Right cardiac atrium (tissue), 5 donors: ENCODE measurements at places on chromosomes 6 and 20. TPM values are rescaled to one million over a fixed set of nuclear protein-coding genes. Genes with fewer than 3 reads are reported as not detected.

DNA sequence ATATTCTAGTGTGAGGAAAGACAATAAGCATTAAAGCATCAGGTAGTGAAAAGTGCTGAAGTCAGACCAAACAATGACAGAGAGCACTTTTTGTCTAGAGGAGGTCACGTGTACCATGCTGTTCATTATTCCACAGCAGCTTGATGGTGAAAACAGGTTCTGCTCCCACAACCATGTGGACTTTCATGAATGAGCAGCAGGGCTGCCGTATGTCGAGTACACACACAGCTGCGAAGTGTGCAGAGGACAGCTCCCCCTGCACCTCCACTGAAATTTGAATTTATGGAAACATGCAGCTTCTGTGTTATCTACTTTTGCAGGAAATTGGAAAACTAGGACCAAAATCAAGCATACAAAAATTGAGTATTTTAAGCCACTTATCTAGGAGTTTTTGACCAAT, 85.3 kb downstream of the MAP7 start:
- DNase-seq = no peak

- peak; percentile 83 for DNase-seq
Observed at GRCh38 chr6:130872250-130873095, 45.3 kb downstream of the SMLR1 start.

LIN28B gene
- not detected for total RNA-seq

PLG gene
- not detected for total RNA-seq

- no peak for DNase-seq
Observed at GRCh38 chr20:1119128-1119505, 715 bp downstream of the PSMF1 start.

DNA sequence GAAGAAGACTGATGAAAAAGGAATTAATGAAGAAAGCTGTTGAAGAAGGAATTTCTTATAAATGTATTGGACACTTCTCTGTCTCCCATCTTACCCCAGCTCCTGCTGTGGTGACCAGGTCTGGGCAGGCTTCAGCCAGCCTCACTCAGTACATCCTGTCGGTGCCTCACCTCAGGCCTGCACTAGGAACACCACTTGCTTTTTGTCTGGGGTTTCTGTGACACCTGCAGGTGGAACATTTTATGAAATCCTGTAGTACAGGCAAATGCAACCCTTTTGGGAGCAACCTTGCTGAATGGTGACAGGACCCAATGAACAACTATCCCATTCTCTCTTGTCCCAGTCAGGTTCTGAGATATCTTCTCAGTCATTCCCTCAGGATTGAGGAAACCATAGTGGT, 129.7 kb downstream of the PRDM13 start:
- DNase-seq = no peak

- no peak for DNase-seq
Observed at GRCh38 chr6:69958978-69959377, 92.6 kb downstream of the COL19A1 start.

SMOC2 gene
- total RNA-seq = 10.9 TPM

DNA sequence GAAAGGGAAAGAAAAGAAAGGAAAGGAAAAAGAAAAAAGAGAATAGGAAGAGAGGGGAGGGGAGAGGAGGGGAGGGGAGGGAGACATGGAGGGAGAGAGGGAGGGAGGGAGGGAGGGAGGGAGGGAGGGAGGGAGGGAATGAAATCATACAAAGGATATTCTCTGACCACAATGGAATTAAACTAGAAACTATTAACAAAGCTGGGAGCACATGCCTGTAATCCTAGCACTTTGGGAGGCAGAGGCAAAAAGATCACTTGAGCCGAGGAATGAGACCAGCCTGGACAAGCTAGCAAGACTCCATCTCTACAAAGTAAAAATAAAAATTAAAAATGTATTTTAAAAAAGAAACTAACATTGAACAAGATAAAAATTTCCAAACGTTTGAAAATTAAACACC, 62.8 kb downstream of the ILRUN start:
- no peak for DNase-seq

DNA sequence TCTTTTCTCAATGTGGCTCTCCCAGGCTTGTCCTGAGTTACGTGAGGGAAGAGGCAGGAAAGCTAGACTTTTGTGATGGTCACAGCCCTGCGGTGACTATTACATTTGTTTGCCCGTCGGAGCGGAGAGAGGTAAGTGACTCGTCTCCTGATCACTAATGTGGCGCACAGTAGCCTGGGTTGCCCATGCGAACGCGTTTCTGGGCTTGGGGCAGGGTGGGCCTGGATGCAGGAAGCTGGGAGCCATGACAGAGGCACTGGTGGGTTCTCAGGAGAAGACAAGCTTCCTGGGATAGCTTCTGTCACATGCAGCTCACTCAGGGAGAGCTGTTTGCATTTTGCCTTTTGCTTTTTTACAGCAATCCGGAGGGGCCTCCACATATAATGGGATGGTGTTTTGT, 60.6 kb downstream of the IGF2R start:
- no peak for DNase-seq

DNA sequence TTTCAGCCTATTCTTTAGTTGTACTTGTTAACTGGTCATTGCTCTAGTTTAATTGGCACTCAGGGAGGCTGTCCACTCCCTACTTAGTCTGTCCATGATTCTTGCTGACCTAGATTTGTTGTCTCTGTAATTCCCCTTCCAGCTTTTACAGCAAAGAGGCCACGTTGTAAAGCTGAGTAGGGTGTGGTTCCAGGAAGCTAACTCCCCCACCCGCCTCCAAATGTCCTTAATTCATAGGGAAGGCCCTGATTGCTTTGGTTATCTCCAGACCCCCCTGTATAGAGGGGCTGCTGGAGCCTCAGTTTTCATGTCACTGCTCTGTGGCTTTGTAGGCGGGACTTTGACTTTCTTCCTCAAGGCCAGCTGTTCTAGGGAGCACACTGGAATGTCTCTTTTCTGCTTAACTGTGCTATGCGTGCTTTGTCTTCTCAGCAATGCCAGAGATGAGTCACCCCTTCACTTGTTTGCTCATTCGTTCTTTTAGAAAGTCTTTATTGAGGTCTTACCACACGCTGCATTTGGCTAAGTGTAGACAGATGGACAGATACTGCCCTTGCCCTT, 175.1 kb upstream of the JAG1 start:
- no peak for DNase-seq

GRCh38 chr6:106077881-106078280, 8.3 kb upstream of the PRDM1 start:
- DNase-seq = no peak

DNA sequence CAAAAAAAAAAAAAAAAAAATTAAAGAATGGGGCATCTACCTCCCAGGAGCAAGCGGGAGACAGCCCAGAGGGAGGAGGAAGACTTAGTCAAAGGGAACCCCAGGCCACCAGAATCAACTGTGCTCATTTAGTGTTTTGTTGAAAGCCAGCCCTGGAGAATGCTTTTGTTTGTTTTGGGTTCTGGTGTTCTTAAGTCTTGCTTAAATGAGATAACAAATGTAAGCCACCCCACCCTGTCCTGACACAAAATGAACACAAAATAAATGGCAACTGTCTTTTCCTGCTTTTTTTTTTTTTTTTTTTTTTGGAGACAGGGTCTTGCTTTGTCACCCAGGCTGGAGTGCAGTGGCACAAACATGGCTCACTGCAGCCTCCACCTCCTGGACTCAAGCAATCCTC, 165.0 kb upstream of the JARID2 start:
- no peak for DNase-seq
